ENCODE measurements at places on chromosomes 5 and 9.

DNA sequence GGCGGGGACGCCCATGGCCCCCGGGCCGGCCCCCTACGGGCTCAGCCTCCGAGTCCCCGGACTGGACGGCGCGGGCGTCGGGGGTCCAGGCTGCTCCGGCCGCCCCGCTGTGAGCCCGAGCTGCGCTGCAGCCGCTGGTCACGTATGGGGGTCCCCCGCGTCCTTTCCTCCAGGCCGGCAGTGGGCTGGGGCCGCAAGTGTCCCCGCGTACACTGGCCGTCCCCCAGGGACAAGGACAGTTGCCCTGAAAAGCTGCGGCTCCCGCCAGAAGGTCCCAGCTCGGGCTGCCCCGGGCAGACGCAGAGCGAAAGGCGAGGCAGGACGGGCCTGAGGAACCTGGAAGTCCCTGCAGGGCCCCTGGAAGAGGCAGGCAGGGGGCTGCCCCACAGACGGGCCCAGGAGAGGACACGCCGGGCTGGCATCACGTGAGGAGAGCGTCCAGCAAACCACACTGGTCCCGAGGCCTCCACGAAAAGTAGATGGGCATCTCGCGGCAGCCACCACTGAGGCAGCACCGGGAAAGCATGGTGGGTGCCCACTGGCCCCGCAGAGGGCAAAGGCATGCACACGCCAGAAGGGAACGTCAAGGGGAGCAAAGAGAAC lies 3.3 kb upstream of the NKD2 start:
- DNase-seq: no peak

DNA sequence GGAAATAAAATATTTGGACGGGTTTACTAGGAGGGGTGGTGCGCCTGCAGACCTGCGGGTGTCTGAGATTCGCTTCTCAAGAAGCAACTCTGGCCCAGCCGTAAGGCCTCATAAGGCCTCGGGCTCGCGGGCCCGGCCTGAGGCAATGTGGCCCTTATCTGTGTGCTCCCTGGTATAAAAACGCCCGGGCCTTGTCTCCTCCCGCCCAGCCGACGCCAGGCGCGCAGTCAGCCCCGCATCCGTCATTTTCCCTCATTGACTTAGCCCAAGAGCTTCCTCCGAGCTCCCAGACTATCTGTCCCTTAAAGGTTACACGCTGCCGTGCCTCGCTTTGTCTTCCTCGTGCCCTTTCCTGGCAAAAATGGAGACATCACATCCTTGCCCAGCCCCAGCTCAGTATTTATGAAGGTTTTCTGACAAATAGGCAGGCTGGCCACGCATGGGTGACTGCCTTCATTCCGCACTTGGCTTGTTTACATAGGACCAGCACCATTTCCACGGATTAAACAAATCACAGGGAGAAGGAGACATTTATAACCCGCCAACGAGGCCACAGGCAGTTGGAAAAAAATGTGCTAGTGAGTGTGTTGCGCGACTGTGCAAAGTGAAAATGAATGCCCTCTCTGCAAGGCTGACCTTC lies 74.5 kb upstream of the TBCA start:
- DNase-seq: no peak

DNA sequence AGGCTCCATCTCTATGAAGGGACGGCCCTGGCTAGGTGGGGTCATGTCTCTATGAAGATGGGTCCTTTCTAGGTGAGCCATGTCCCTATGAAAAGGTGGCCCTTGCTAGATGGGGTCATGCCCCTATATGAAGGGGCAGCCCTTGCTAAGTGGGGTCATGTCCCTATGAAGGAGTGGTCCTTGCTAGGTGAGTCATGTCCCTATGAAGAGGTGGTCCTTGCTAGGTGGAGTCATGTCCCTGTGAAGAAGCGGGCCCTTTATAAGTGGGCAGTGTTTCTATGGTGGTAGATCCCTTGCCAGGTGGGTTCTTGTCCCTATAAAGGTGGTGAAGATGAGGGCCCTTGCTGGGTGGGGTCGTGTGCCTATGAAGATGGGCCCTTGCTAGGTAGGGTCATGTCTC lies 283.0 kb upstream of the IRX2 start:
- no peak for DNase-seq

GRCh38 chr9:137146527-137146918 lies 7.6 kb downstream of the GRIN1 start:
- DNase-seq: no peak

GRCh38 chr5:16754601-16755000 lies 137.8 kb upstream of the RETREG1 start:
- DNase-seq: no peak

DNA sequence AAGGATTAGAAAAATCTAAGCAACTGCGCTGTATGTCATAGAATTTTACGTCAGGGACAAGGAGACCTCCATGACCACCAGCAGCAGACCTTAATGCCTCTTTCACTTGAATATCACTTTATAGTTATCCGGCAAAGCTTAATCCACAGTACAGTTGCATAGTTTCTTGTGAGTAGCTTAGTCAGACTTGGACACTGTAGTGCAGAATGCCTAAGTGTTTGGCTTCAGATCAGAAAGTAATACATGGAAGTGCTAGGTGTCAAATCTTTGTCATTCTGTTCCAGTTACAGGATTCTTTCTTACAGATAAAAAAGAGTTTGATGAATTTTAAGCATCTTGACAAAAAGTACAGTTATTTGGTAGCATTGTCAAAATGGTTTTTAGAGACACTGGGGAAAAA lies 239.9 kb upstream of the PAPPA start:
- no peak for DNase-seq

- no peak for DNase-seq
Observed at GRCh38 chr5:132500931-132501628, 10.5 kb upstream of the IRF1 start.

- DNase-seq: no peak
Observed at GRCh38 chr5:39106322-39106721, 32.1 kb upstream of the RICTOR start.

GRCh38 chr5:142253938-142254337 lies 70.9 kb downstream of the SPRY4 start:
- no peak for DNase-seq

GRCh38 chr5:1299511-1299850 lies 4.6 kb upstream of the TERT start:
- DNase-seq: no peak

All from NCI-H2029 treated with DMSO at 0.1 percent for 48 hours (cell line).